ENCODE measurements at places on chromosomes 6 and 20.

DNA sequence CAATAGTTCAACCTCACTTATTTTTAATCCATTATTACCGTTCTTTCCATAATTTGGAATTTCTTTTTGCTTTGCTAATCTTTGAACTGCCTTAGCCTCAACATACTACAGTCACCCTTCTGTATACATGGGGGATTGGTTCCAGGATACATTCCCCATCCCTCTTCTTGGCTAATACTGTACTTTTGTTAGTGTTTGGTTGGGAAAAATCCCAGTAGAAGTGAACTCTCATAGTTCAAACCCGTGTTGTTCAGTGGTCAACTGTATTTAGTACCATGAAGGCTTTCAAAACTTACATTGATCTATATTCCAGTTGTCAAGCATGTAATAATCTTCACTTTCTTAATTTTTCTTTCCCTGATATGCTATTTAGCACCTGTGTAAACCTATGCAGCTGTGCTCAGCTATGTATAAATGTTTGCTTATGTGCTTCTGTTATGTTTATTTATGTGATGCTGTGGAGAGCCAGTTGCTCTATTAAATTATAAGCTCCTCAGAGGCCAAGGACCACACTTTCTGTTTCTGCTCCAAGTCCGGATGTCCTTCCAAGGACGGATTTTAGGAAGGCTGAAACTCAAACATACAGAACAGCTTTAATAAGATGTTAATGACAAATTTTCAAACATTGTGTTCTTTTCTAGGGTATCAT is 33.3 kb upstream of the LAMA4 start:
- no peak for DNase-seq

- DNase-seq = no peak
These were observed 44.5 kb upstream of the RNF217 start for GRCh38 chr6:124917769-124918168.

- DNase-seq = no peak
These were observed 28.6 kb downstream of the C6orf89 start for GRCh38 chr6:36914227-36914794.

- DNase-seq = no peak
These were observed 51.9 kb downstream of the VGLL2 start for GRCh38 chr6:117317261-117317660.
